ENCODE measurements at places on chromosomes 6 and 20.

GRCh38 chr6:148750838-148751792 lies 4.3 kb downstream of the UST start:
- DNase-seq: no peak

GRCh38 chr6:109255946-109256640 lies 126.2 kb downstream of the CD164 start:
- no peak for DNase-seq

DNA sequence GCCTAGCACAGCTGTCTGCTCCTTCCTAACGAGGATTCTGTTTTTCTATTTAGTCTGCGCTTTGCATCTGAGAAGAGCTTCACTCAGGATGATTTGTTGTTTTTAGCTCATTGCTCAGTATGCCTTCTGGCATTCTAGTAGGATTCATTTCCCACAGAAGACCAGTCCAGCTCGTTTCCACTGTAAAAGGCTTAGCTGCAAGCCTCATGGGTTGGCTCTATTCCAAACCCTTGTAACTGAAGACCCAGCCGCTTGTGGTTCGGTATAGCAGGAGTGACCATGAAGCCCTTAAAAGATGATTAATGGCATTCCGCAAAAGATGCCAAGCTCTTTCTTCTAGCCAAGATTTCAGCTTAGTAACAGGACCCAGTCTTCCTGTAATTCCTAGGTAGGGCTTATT lies 7.2 kb downstream of the ADGRF1 start:
- no peak for DNase-seq

DNA sequence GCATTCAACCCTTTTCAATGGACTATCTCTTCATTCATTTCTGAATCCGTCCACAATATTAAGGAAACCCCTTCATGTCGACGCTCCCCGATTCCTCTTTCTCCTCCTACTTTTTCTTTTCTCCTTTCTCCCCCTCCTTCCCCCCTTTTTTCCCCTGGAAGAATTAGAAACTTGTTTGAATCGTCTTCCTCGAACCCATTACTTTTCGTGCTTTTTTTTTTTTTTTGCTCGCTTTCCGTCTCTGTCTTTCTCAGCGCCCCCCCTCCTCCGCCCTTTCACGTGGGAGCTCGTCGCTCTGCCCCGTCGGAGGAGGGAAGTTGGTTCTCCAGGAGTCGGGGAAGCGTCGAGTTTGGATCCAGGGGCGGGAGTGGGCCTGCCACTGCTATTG lies 2.3 kb upstream of the NKX2-2 start:
- no peak for DNase-seq

- DNase-seq: no peak
These were observed 113.0 kb upstream of the RREB1 start for GRCh38 chr6:6994796-6995195.

DNA sequence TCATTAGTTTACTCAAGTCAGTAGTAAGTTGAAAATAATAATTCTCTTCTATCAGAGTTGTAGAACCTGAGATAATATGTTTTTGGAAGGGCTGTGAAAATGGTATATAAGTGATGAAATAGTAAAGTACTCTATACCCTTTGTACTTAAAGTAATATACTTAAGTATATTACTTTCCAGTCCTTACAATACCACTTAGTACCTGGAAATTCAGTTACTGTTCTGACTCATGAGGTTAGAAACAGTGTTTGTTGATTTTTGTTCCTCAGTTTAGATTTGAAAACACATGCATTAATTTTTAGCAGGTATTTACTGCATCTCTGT lies 10.1 kb downstream of the TULP4 start:
- no peak for DNase-seq

GRCh38 chr20:3606021-3606420 lies 57.2 kb downstream of the GFRA4 start:
- no peak for DNase-seq

- DNase-seq: no peak
These were observed 18.9 kb upstream of the SRSF6 start for GRCh38 chr20:43438578-43439316.

DNA sequence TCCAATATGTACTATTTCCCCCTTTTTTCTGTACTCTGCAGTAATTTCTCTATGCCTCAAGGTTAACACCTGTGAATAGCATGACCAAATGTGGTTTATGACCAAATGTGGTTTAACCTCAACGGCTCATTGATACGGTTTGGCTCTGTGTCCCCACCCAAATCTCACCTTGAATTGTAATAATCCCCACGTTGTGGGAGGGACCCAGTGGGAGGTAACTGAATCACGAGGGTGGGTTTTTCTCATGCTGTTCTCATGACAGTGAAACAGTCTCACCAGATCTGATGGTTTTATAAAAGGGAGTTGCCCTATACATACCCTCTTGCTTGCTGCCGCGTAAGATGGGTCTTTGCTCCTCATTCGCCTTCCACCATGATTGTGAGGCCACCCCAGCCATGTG lies 18.7 kb downstream of the DEK start:
- no peak for DNase-seq

DNA sequence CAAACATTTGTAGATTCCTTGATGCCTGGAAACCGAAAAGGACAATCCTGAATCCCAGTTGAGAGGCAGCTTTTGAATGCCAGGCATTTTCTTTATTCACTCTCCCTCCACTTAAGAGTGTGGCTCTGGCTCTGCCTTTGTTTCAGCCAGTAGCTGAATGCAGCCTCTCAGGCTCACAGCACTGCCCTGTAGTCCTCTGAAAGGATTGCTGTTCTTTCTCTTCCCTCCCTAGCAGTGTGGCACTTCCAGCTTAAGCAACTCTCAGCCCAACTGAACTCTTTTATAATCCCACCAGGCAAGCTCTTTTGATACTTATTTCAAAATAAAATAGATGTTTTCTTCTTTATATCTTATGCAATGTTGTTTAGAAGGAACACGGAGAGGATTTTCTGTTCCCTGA lies 415.6 kb downstream of the GJA1 start:
- no peak for DNase-seq

GRCh38 chr20:9062066-9062465 lies 6.8 kb upstream of the PLCB4 start:
- DNase-seq: no peak

Data from HL-60 (cell line).